ENCODE measurements at places on chromosomes 13 and 19. TPM values are rescaled to one million over a fixed set of nuclear protein-coding genes. Genes with fewer than 3 reads are reported as not detected.

- no peak for DNase-seq
- no peak overlapping the region for H3K27ac ChIP-seq
- no peaks in the 10 kb centered on the region for H3K27me3 ChIP-seq
Measured at GRCh38 chr19:35868823-35869326, 501 bp downstream of the APLP1 start.

- no peaks in the 10 kb centered on the region for H3K36me3 ChIP-seq
- no peaks in the 10 kb centered on the region for H3K27me3 ChIP-seq
- H3K27ac ChIP-seq: no peak overlapping the region
Measured at GRCh38 chr13:95146486-95146885, 154.8 kb downstream of the ABCC4 start.

- peaks cover 3% of the 10 kb centered on the region for H3K4me1 ChIP-seq
- H3K4me3 ChIP-seq: no peak overlapping the region
- no peaks in the 10 kb centered on the region for H3K36me3 ChIP-seq
- H3K27me3 ChIP-seq: no peaks in the 10 kb centered on the region
- H3K27ac ChIP-seq: no peak overlapping the region
- DNase-seq: no peak
Measured at GRCh38 chr19:55474269-55475265, 1.9 kb upstream of the ZNF628 start.

- no peaks in the 10 kb centered on the region for H3K4me1 ChIP-seq
- no peak overlapping the region for H3K27ac ChIP-seq
- H3K27me3 ChIP-seq: no peaks in the 10 kb centered on the region
- H3K36me3 ChIP-seq: no peaks in the 10 kb centered on the region
- no peak overlapping the region for H3K4me3 ChIP-seq
- DNase-seq: no peak
Measured at GRCh38 chr13:98780451-98780850, 28.0 kb upstream of the SLC15A1 start.

NPHS1 gene
- 1.1 TPM for total RNA-seq

TUBA3C gene
- not detected for total RNA-seq

- H3K4me3 ChIP-seq: no peak overlapping the region
- DNase-seq: no peak
- H3K27ac ChIP-seq: no peak overlapping the region
- no peaks in the 10 kb centered on the region for H3K36me3 ChIP-seq
Measured at GRCh38 chr19:13400296-13400695, 106.0 kb downstream of the CACNA1A start.

- H3K36me3 ChIP-seq: no peaks in the 10 kb centered on the region
- no peak overlapping the region for H3K4me3 ChIP-seq
- no peaks in the 10 kb centered on the region for H3K27me3 ChIP-seq
- H3K27ac ChIP-seq: no peak overlapping the region
- no peak for DNase-seq
Measured at GRCh38 chr19:1181606-1182005, 7.5 kb upstream of the SBNO2 start.

DNA sequence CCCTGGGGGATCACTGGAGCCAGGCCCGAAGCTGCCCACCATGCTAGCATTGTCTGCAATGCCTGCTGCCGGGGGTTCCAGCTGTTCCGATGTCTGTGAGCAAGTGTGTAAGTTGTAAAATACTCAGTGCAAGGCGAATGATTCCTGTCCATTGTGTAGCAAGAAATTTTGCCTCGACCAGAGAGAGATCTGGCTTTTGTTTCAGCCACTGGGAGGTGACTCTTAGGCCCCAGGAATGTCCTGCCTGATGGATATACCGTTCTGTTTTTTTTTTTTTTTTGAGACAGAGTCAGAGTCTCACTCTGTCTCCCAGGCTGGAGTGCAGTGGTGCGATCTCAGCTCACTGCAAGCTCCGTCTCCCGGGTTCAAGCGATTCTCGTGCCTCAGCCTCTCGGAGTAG lies 7.3 kb upstream of the GADD45B start:
- H3K36me3 ChIP-seq: no peaks in the 10 kb centered on the region
- no peak overlapping the region for H3K4me3 ChIP-seq
- no peak for DNase-seq
- no peaks in the 10 kb centered on the region for H3K27me3 ChIP-seq
- H3K4me1 ChIP-seq: no peaks in the 10 kb centered on the region
- no peak overlapping the region for H3K27ac ChIP-seq

DNA sequence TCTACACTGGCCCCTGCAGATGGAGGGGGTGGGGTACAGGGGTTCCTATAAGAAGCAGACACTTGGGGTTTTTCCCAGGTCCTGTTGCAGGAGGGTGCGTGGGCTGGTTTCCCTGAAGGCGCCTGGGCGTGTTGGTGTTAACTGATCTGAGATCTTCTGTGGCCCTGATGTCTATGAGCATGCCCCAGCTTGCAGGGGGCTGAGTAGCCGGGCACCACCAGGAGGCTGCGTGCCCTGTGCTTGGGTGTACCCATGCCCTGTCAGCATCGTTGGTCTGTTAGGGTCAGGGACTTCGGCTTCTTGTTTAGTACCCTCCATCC lies 45.3 kb downstream of the CAPN12 start:
- peaks cover 10% of the 10 kb centered on the region for H3K4me1 ChIP-seq
- H3K4me3 ChIP-seq: no peak overlapping the region
- peaks cover 14% of the 10 kb centered on the region for H3K36me3 ChIP-seq
- no peak for DNase-seq
- H3K27ac ChIP-seq: peak overlapping the region; percentile 68

GARIN5A gene
- total RNA-seq: 7.7 TPM

DNA sequence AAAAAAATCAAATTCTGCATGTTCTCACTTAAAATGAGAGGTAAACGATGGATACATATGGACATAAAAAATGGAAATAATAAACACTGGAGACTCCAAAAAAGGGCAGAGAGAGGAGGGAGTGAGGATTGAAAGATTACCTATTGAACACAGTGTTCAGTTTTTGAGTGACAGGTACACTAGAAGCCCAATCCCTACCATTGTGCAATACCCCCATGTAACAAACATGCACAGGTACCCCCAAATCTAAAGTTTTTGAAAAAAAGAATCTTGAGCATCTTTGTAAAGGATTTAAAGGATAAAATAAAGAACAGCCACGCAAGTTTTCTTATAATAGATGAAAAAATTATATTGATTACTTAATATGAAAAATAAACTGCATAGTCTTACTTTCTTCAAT lies 16.7 kb upstream of the CLC start:
- H3K27me3 ChIP-seq: peaks cover 28% of the 10 kb centered on the region
- H3K4me3 ChIP-seq: no peak overlapping the region
- no peaks in the 10 kb centered on the region for H3K36me3 ChIP-seq
- H3K4me1 ChIP-seq: no peaks in the 10 kb centered on the region
- no peak for DNase-seq

ZNF470 gene
- 8.0 TPM for total RNA-seq

- DNase-seq: no peak
- H3K27me3 ChIP-seq: no peaks in the 10 kb centered on the region
- no peaks in the 10 kb centered on the region for H3K4me1 ChIP-seq
- H3K27ac ChIP-seq: no peak overlapping the region
- no peak overlapping the region for H3K4me3 ChIP-seq
Measured at GRCh38 chr19:19056636-19057275, 7.0 kb upstream of the SLC25A42 start.

DNA sequence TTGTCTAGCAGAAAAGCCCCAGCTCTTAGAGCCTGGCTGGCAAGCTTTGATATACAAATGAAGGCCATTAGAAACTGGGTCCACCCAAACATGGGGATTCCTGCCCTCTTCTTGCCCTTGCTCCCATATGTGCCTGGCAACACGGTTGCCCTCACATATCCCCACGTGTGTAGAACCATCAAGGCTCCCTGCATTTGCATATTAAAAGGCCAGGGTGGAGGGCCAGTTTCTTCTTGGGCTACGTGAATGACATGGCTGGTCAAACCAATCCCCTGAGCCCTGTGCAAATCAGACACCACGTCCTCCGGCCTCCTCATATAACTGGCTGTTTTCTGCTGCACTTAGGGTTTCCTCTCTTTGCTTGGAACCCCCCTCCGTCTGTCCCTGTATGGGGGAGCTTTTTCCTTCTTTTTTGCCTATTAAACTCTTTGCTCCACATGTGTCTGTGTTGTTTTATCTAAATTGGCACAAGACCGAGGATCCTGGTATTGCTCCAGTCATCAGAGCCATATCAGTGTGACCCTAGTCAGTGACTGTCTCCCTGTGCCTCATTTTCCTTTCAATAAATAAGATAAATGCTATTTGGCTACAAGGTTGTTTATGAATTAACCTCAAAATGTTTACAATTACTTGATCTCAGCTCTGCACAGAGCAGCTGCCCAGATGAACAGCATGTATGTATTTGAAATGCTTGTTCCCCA lies 30.3 kb upstream of the CEACAM1 start:
- no peaks in the 10 kb centered on the region for H3K36me3 ChIP-seq
- H3K4me3 ChIP-seq: no peak overlapping the region
- no peaks in the 10 kb centered on the region for H3K27me3 ChIP-seq
- H3K4me1 ChIP-seq: peaks cover 2% of the 10 kb centered on the region
- H3K27ac ChIP-seq: no peak overlapping the region
- no peak for DNase-seq
